ENCODE measurements at places on chromosomes 12 and 14. TPM values are rescaled to one million over a fixed set of nuclear protein-coding genes. Genes with fewer than 3 reads are reported as not detected.

Gene CLEC6A
- total RNA-seq = not detected

Gene OR4E2
- total RNA-seq = not detected

Gene TSFM
- 17.2 TPM for total RNA-seq

Gene SERPINA5
- not detected for total RNA-seq

Gene MYH6
- not detected for total RNA-seq

Gene RPL6
- 940 TPM for total RNA-seq

Gene SDR9C7
- total RNA-seq = not detected

Gene LAG3
- 0.12 TPM for total RNA-seq

Gene SMCO2
- 0.13 TPM for total RNA-seq
